ENCODE measurements at places on chromosomes 11 and 22.
A peak's percentile ranks its signal among the peaks of the same experiment; 100 is the strongest.

- DNase-seq = no peak
Observed at GRCh38 chr11:86063536-86063935, 5.3 kb downstream of the PICALM start.

GRCh38 chr22:50734986-50735738 lies 2.8 kb upstream of the ACR start:
- no peak for DNase-seq

DNA sequence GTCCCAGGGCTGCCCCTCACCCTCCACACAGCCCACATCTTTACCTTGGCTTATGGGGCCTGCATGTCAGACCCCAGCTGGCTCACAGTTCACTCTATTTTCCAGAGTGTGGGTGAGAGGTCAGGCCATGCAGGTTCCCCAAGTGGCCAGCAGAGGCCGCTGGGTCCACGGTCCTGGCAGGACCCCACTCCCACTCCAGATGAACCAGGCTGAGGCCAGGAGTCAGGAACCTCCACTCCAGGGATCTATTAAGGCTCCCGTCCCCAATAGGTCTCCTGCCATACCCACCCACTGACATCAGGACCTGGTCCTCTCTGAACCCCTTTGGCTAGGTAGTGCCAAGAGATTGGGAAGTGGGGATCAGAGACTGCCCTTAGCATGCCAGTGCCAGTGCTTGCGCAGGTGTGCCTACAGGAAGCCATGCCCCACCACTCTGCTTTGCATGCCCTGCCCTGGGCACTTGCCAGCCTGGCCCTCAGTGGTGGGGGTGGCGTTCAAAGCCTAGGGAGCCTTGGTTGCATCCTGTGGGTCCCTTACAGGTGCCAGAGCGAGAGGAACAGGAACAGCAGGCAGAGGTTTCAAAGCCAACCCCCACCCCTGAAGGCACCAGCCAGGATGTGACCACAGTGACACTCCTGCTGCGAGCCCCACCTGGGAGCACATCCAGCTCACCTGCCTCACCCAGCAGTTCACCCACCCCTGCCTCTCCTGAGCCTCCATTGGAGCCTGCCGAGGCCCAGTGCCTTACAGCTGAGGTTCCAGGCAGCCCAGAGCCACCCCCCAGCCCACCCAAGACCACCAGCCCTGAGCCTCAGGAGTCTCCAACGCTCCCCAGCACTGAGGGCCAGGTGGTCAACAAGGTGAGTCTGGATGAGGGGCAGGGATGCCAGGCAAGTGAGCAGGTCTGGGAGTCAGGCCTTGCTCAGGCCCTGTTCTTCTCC lies 8.3 kb downstream of the SMTN start:
- peak; percentile 53 for DNase-seq

DNA sequence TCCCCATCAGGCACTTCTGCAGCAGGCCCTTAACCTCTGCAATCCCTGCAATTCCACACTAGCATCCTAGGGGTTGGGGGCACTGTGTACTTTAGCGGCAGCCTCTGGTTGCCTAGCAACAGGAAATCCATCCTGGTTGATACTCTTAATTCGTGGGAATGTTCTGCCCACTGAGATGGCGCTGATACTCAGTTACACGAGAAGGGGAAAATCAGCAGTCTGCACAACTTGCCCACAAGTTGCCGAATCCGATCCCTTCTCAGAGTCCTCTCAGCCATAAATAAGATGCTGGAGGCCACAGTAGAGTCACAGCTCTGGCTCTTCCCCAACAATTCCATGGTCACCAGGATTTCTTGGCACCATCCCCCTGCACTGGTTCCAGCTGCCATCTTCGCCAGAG lies 57.6 kb upstream of the CRYBB3 start:
- DNase-seq = no peak

- DNase-seq = no peak
Observed at GRCh38 chr11:882596-882995, 28.0 kb downstream of the CHID1 start.

- no peak for DNase-seq
Observed at GRCh38 chr22:32949391-32950173, 108.6 kb downstream of the SYN3 start.

GRCh38 chr22:27474112-27474571 lies 327.4 kb downstream of the MN1 start:
- DNase-seq = no peak

GRCh38 chr11:69486773-69487291 lies 5.4 kb downstream of the LINC01488 start:
- DNase-seq = no peak

- peak; percentile 70 for DNase-seq
Observed at GRCh38 chr11:108786281-108786990, 121.6 kb downstream of the DDX10 start.

GRCh38 chr11:8624698-8625097 lies 30.7 kb upstream of the STK33 start:
- no peak for DNase-seq

- DNase-seq = no peak
Observed at GRCh38 chr11:76806131-76806530, 23.0 kb downstream of the TSKU start.

- peak; percentile 71 for DNase-seq
Observed at GRCh38 chr22:45318558-45319323, 9.0 kb downstream of the FAM118A start.

GRCh38 chr11:75431533-75432525 lies 1.2 kb downstream of the KLHL35 start:
- DNase-seq = no peak

DNA sequence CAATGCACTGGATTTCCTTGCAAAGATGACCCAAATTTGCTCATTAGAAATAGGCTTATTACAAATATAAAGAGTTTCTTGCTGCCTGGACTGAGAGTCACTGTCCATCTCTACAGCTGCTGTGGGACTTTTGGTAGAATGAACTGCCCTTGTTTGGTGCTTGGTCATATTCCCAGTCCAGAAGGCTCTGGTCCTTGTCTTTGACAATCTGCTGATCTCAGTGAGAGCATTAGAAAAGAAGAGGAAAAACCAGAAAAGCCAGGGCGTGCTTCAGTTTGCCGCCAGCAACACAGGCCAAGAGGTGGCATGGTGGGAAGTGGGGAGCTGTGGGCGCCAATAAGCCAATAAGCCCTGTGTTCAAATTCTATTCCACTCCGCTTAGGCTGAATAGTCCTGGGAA lies 48.2 kb upstream of the PARVA start:
- no peak for DNase-seq

- no peak for DNase-seq
Observed at GRCh38 chr11:58626934-58627483, 4.5 kb downstream of the CNTF start.

- DNase-seq = no peak
Observed at GRCh38 chr11:115377882-115378296, 126.3 kb downstream of the CADM1 start.

- DNase-seq = peak; percentile 77
Observed at GRCh38 chr11:65780770-65781151, at the start of gene AP5B1. Gene AP5B1 (minus strand): TSS chr11:65780976. CDS start chr11:65780591, 385 bp downstream.

DNA sequence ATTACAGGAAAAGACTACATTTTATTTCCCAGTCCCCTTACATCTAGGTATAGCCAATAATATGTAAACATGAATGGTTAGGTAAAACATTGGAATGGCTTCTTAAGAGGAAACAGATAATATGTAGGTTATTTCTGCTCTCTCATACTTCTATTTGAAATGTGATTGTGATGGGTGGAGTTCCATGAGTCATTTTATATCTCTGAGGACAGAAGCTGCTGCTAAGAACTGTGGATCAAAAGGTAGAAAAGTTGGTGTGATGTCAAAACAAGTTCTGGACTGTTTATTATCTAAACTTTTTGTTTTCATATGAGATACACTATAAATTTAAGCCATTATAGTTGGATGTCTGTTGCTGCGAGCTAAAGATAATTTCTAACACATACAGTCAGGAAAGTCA lies 799.4 kb upstream of the TENM4 start:
- DNase-seq = no peak

DNA sequence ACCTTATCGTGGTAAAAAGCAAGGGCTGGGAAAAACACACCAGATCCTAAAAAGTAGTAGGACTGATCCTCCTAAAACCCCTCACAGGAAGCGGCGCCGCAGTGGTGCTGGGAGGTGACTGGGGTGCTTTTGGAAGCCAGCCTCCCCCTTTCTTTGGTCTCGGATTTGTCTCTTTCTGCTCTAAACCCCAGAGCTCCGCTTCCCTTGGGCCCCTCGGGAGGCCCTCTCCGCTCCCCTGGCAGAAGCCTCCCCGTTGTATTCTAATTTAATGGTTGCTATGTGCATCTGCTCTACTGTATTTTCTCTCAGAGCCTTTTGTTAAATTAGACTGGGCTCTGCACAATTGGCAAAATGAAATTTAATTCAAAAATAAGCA lies 587.7 kb downstream of the OPCML start:
- no peak for DNase-seq

- DNase-seq = no peak
Observed at GRCh38 chr11:94302776-94303175, 1.6 kb upstream of the IZUMO1R start.

GRCh38 chr22:36026741-36027140 lies 1.9 kb downstream of the RBFOX2 start:
- no peak for DNase-seq

DNA sequence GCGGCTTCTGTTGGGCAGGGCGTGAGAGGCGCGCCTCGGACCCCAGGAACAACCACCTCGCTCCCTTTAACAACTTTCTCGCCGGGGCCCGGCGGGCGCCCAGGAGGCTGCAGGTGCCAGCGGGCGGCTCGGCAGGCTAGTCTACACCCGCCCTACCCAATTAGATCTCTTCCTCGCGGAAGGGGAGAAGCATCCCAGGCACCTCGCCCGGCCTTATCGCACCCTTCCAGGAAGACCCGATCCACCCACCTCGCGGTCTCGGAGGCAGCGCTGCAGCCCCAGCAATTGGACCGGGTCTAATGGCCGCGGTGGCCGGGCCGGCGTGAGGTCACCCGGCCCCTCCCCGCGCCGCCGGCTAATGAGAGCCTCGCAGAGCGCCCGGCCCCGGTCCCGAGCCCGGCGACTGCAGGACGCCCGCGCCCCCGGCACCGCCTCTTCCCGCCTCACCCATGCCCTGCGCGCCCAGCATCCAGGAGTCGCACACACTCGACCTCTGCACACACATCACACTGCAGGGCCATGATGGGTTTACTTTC lies at the start of gene PLAAT3:
Gene PLAAT3 (minus strand): TSS at position 298 of the 536 bp plus-strand sequence. CDS start 419 bp downstream, outside the sequence.
- peak; percentile 41 for DNase-seq

- DNase-seq = no peak
Observed at GRCh38 chr11:105490333-105490732, 119.5 kb upstream of the GRIA4 start.

- DNase-seq = peak; percentile 69
Observed at GRCh38 chr11:69394869-69395246, 86.6 kb upstream of the LINC01488 start.

DNA sequence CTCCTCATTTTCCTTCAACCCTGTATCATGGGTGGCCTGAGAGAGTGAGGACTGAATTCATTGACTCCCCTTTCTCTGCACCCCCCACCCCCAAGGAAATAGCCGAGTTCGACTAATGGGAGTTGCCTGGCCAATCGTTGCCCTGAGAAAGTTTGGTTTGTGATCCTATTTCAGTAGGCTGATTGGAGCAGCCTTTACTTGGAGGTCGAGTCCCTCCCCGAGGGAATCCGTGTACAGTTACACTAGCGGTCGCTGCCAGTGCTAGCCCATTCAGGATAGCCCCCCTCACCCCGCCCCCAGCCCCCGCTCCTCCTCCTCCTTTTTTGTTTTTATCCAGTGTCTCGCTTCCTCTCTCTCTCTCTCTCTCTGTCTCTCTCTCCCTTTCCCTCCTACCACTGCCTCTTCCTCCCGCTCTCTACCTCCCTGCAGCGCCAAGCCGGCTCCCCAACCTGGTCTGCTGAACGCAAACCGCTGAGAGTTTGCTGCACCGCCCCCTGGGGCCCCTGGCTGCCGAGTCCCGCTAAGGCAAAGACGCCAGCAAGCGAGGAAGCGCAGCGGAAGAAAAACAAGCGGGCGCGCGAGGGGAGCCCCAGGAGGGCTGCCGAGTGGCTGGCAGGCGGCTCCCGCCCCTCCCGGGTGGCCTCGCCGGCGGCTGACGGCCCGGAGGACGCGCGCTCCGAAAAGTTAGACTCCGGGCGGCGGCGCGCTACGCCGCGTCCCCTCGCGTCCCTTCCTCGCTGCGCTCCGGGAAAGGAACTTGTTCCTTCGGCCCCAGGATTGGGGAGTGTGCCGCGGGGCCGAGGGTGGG lies at the start of gene GRAMD1B:
Gene GRAMD1B (plus strand): TSS at position 357 of the 808 bp plus-strand sequence. CDS start 524 bp downstream, outside the sequence.
- peak; percentile 93 for DNase-seq

GRCh38 chr11:82863209-82863608 lies 37.0 kb downstream of the PRCP start:
- no peak for DNase-seq

DNA sequence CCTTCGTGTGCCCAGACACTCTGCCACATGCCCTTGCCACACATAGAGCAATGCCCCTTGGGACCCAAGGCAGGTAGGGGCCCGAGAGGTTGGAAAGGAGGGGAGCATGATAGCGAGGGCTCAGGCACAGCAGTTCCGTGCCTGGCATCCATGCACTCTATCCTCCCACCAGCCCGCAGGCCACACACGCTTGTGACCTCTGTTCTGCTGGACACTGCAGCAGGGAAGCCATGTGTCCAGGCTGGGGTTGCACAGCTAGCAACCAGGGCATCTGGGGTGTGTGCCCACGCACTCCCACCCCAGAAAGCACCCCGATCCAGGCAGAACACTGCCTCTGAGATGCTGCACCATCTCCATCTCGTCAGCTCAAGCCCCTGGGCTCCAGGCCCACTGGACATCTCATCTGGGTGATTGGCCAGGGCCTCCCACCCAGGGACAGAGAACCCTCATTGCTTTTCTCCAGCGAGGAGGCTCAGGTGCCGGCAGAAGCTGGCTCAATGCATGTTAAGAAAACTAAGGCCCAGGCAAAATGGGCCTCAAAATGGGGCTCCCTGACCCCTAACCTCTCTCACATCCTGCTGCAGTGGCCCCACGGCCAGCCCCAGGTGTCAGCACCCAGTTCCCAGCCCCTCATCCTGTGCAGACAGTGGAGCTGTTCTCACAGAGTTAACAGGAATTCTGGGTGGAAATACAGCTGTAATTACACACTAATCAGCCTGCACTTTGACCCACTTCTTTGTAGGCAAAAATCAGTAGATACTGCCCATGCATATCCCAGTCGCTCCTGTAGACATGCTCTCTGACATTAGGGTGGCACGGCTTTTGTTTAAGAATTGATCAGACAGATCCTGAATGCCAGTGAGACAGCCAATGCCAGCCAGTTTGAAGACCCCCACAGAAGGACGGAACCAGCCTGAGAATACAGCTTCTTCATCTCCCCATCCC lies 173.9 kb upstream of the B3GAT1 start:
- DNase-seq = no peak

- DNase-seq = no peak
Observed at GRCh38 chr22:40764763-40765441, 54.2 kb downstream of the SLC25A17 start.

GRCh38 chr11:2398664-2399355 lies 1.7 kb upstream of the TSSC4 start:
- no peak for DNase-seq

DNA sequence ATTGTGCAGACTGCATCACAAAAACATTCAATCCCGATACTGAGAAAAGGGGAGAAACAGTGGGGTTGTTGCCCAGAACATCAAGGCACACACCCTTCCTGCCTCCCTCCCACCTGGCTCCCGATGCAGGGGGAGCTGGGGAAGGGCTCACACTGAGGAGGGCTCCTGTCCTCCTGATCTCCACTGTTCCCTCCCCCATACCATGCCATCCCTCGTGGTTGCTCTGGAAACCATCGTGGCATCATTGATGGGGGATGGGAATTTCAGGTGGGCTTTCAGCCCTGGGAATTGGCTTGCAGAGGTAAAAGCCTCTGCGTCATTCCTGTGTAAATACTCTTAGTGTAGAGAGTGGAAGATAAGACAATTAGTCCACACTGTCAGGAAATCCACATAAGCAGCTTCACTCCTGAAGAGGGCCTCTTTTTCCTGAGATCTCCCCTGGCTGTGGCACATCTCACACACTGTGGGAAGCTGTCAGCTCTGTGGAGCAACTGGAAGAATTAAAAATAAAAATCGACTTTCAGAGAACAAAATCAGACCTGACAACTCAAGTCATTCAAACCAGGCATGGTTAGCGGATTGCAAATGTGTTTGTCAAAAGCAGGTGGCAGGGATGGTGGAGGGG lies 176.0 kb downstream of the CHST1 start:
- no peak for DNase-seq
